ENCODE measurements at places on chromosomes 2 and 18.

GRCh38 chr18:41940506-41941215 lies 14.4 kb upstream of the PIK3C3 start:
- no peak for DNase-seq

DNA sequence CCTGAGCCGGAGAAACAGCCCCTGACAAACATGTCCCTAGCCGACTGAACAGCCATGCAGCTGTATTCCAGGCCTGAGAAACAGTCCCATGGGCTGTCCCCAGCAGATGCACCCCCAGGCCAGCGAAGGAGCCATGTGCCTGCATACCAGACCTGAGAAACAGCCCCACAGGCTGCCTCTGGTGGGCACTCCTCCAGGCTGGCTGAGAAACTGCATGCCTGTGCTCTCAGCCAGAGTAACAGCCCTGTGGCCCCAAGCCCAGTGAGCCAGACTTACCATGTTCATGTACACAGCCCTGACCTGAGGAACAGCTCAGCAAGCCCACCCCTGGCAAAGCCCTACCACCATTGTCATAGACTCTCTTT lies 24.8 kb downstream of the BOLL start:
- DNase-seq: no peak

- no peak for DNase-seq
Observed at GRCh38 chr2:30860726-30861125, 53.5 kb upstream of the CAPN13 start.

- DNase-seq: peak; percentile 23
Observed at GRCh38 chr2:16745466-16745865, 79.8 kb upstream of the CYRIA start.

GRCh38 chr2:172998547-172999272 lies 76.9 kb upstream of the MAP3K20 start:
- DNase-seq: no peak

GRCh38 chr2:232890896-232891601 lies 21.0 kb downstream of the SNORC start:
- DNase-seq: no peak

DNA sequence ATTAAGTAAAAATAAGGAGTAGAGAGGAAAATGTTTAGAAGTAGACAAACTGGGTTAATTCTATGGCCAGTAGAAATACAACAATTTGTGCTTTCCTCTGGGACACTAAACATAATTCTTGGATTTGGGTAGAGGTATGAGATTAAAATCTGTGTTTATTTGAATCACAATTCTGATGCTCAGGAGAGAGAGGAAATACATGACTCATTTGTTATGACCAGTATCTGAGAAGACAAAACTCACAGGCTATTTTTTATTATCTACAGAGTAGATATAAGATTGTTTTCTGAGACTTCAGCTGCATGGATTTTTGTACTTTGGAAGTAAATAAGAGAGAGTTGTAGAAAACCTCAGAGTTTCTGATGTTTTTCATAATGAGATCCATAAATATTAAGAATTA lies 315.7 kb upstream of the CWC22 start:
- DNase-seq: no peak

DNA sequence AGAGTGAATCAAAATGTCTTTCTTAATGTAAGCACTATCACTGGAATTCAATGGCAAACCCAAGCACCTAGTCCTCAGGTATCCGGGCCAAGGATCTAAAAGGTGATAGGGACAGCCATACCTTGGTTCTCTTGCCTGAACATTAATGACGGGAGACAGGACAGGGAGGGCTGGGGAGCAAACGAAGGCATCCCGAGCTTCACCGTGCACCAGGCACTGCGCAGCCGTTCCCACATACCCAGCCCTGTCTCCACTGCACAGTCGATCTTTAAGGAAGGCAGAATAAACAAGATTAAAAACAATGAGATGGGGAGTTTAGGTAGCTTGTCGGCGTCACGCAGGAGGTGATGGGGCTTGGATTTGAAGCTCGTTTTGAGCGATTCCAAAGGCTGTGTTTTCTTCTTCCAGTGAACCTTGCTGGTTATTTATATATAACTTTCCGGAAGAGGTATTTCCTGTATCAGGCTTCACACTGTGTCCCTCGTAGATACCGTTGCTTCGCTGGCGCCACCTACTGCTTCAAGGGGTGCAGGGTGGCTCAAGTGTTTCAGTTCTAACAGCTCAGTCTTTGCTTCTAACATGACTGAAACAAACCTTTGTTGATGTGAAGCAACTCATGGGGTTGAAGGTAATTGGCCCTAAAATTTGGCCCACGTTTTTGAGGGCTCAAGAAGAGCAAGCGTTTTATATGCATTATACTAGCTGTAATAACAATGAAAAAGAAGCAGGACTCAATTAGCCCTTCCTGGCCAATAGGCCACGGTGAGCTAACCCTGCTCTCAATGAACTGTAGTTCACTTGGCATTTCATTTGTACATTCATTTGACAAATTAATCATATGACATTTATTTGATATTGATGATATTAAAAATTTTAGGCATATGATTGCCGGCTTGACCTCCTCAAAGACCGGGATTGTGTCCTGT lies 77.4 kb downstream of the DCDC2C start:
- peak; percentile 2 for DNase-seq

DNA sequence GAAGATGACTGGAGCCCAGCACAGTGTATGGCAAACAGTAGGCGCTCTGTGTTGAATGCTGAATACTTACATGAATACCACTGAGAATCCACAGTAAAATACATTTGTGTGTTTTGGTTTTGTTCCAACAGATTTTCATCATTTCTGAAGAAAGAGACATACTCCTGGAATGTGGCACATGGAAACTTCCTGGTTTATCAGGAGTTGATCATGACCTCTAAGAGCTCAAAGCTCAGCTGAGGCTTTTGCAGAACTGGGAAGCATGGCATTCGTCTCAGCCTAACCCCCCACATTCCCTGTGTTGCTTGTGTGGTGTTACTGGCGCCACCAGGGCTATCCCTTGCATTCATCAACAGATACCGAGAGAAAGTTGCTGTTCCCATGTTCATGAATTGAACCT lies 316.9 kb upstream of the REV1 start:
- DNase-seq: no peak

GRCh38 chr2:219335373-219335786 lies 2.8 kb upstream of the RESP18 start:
- no peak for DNase-seq

DNA sequence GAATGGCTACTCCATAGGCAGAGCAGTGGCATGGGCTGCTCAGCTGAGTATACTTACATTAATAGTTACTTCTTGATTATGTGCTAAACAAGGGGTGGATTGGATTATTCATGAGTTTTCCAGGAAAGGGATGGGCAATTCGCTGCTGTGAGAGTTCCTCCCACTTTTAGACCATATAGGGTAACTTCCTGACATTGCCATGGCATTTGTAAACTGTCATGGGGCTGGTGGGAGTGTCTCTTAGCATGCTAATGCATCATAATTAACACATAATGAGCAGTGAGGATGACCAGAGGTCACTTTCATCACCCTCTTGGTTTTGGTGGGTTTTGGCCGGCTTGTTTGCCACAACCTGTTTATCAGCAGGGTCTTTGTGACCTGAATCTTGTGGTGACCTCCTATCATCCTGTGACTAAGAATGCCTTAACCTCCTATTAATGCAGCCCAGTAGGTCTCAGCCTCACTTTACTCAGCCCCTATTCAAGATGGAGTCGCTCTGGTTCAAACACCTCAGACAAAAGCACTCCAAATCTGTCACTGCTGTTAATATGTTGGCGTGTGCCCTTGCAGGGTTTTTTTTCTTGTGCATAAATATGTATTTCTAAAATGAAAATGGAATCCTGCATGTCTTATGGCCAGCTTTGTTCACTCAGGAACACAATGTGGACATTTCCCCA lies 56.0 kb downstream of the CYBRD1 start:
- DNase-seq: no peak

- DNase-seq: no peak
Observed at GRCh38 chr2:235614176-235614860, 120.5 kb downstream of the AGAP1 start.

GRCh38 chr2:110221938-110222337 lies 9.6 kb upstream of the MTLN start:
- DNase-seq: no peak

DNA sequence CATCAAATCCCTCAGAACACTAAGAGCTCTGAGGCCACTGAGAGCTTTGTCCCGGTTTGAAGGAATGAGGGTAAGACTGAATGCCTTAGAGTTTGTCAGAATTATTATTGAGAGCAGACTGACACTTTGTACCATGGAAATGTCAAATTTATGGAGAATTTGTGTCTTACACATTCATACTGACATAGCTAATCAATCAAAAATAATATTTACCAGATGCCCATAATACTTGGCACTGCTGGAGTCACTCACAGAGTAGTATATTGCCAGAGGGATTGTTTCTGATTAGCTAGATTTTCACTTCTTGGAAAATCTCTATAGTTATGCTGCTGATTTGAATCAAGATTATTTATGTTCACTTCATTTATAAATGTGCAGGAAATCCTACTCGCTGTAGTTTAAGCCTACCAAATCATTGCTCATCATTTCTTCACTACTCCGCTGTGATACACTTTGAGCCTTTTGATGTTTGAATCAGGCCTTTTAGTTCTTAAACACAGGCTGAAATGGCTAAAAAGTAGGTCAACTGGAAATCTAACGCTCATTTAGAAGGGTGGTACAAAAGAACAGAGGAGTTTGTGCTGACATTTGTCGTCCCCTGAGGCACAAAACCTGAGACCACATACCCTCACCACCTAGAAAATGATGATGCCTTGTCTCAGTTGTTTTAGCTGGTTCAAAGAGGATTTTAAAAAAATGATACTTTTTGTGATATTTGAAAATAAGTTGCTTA lies 96.1 kb upstream of the CSRNP3 start:
- no peak for DNase-seq

GRCh38 chr2:68796295-68796905 lies 61.8 kb downstream of the ARHGAP25 start:
- DNase-seq: peak; percentile 72

DNA sequence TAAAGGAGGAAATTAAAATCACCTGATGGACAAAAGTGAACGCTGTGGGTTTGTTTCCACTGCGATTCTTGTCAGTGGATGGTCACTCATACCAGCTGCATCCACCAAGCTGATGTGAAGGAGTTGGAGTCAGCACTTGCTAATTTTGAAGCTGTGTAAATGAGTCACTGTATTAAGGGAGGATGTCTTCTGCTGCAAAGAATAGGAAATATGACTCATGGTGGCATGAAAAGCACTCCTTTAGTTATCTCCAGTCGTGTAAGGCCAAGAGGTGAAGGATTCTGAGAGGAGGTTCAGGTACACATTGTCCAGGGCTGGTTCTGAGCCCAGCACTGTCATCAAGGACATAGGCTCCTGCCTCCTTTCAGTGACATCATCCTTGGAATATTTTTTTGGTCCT lies 71.7 kb upstream of the SKOR2 start:
- no peak for DNase-seq

- no peak for DNase-seq
Observed at GRCh38 chr2:9105601-9106337, 100.8 kb upstream of the ASAP2 start.

DNA sequence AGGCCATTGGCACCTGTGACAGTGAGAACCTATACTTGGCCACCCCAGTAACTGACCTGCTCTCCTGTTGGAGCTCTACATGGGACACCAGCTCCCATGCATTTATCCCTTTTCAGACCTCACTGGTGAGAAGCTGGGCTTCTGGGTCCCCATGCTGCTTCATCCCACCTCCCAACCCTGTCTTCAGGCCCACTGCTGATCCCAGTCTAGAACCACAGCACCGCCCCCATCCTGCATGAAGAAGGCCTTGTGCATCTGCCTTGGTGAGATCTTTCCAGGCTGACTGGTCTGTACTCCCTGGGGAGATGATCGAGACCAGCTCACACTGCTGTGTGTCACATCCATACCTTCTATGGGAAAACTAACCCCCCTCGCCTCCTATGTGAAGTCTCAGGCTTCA lies 22.7 kb downstream of the TTC32 start:
- DNase-seq: no peak

DNA sequence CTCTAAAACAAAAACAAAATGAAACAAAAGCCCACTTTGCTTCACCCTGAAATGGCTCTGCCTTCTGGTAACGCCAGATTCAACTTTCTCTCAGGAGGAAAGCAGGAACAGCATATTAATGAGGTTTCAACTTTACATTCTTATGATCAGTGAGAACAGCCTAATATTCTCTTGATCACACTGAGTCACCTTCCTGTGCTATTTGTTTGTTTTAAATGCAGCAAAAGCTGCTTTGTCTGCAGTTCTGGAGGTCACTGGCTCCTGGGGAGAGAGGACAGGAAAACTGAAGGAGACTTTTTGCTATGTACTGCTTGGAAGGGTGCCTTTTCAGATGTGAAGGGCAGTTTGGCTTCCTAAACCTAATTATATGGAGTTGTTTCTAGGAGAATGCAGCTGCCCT lies 48.1 kb downstream of the MAIP1 start:
- no peak for DNase-seq

DNA sequence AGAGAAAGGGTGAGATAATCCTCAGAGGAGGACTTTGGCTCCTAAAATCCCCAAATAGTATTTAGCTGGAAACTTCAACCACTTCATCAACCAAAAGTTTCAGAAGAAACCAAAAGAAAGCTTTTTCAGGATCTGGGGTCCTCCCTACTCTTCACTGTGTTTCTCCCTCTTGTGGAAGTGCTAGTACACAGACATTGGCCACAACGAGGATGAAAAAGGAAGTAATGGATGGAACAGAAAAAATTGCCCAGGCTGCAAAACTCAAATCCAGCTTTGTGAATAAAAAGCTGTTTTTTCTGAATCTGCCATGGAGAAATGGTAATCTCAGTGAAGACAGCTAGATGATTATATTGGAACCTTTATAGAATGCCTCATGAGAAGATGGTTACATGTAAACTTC lies 4.0 kb downstream of the PID1 start:
- no peak for DNase-seq

DNA sequence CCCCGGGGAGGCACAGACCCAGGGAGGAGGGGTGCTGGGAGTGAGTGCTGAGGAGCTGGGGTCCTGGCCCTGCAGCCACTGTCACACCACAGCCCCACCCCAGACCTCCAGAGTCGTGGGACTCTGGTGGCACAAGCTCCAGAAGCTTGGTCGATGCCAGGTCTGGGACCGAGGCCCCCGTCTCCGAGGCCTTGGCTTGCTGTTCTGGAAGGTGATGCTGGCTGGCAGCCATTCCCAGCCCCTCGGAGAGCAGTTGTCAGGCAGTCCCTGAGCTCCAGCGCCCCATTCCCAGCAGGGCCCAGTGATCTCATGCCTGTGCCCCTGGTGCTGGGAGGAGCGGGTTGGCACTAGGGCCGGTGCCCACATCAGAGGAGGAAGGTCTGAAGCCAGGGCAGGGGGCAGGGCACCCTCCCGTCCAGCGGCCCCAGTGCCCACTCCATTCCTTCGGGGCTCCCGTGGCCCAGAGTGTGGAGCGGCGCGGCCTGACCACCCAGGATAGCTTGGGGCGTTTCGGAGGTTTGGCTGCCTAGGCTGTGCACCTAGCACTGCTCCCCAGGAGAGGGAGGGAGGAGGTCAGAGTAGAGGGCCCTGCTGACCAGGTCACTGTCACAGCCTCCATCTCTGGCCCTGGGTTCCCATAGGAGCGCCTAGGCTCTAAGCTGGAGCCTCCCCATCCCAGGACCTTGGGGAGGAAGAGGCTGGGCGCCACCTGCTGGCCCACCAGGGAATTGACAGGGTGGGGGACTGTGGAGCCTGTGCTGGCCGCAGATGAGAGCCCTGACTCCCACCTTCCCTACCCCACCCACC lies 16.8 kb upstream of the ALPI start:
- DNase-seq: no peak

- no peak for DNase-seq
Observed at GRCh38 chr2:206457188-206457634, 13.9 kb downstream of the ADAM23 start.
